ENCODE measurements at places on chromosomes 16 and 17. TPM values are rescaled to one million over a fixed set of nuclear protein-coding genes. Genes with fewer than 3 reads are reported as not detected.

The SEZ6 gene
- total RNA-seq: not detected

The WSCD1 gene
- total RNA-seq: 0.29 TPM

The LGALS9B gene
- total RNA-seq: not detected

The EIF3CL gene
- total RNA-seq: 39.2 TPM

The BICDL2 gene
- not detected for total RNA-seq

The ZP2 gene
- not detected for total RNA-seq

The HELZ gene
- 104 TPM for total RNA-seq

The ANKFN1 gene
- total RNA-seq: not detected

The FASN gene
- total RNA-seq: 27.7 TPM

The VMO1 gene
- total RNA-seq: 0.50 TPM

The GTF3C1 gene
- total RNA-seq: 48.9 TPM

The ARL5C gene
- total RNA-seq: not detected

The SPN gene
- 175 TPM for total RNA-seq

The GPR139 gene
- not detected for total RNA-seq

The DNAI2 gene
- 8.4 TPM for total RNA-seq

The FBRS gene
- 172 TPM for total RNA-seq

The MEAK7 gene
- 13.6 TPM for total RNA-seq

The RGS11 gene
- total RNA-seq: 0.44 TPM

The WNT9B gene
- total RNA-seq: not detected

The SMTNL2 gene
- total RNA-seq: not detected

The CCNF gene
- 4.7 TPM for total RNA-seq

The MYO15A gene
- 2.2 TPM for total RNA-seq

The ACAP1 gene
- total RNA-seq: 516 TPM

The CDT1 gene
- total RNA-seq: 0.17 TPM

The NAGS gene
- 3.2 TPM for total RNA-seq

The JUP gene
- 0.15 TPM for total RNA-seq

The GUCY2D gene
- total RNA-seq: not detected

The KRTAP2-3 gene
- not detected for total RNA-seq

The CD300LG gene
- not detected for total RNA-seq

The KCNJ16 gene
- total RNA-seq: not detected

The SLC13A2 gene
- total RNA-seq: not detected

The ATP6V0A1 gene
- total RNA-seq: 13.1 TPM

The MT1E gene
- total RNA-seq: not detected

The ADGRG3 gene
- not detected for total RNA-seq

The NT5C3B gene
- 20.9 TPM for total RNA-seq

The RASL10B gene
- total RNA-seq: not detected

The KRT13 gene
- not detected for total RNA-seq

The FSCN2 gene
- 0.75 TPM for total RNA-seq

The CENPN gene
- total RNA-seq: 4.0 TPM

The RNU2-1 gene
- 2,221 TPM for total RNA-seq

The KRTAP1-1 gene
- total RNA-seq: not detected

The HBM gene
- not detected for total RNA-seq

The PTX4 gene
- not detected for total RNA-seq

The PRM3 gene
- total RNA-seq: not detected

The LAT gene
- 349 TPM for total RNA-seq

The ZNF594 gene
- 30.7 TPM for total RNA-seq
